Epithelial cell of proximal tubule (primary cell): ENCODE measurements at places on chromosomes 16 and 17. TPM values are rescaled to one million over a fixed set of nuclear protein-coding genes. Genes with fewer than 3 reads are reported as not detected.

NACA2 gene
- not detected in 2 replicates for total RNA-seq

OR1E2 gene
- total RNA-seq = not detected in 2 replicates

UTP18 gene
- 80.6 and 82.9 TPM in 2 replicates for total RNA-seq

NPB gene
- 0.58 and 2.6 TPM in 2 replicates for total RNA-seq

RECQL5 gene
- 20.0 and 25.7 TPM in 2 replicates for total RNA-seq

SEZ6 gene
- not detected in 2 replicates for total RNA-seq

CES1 gene
- not detected in 2 replicates for total RNA-seq

USP43 gene
- 7.8 and 10.3 TPM in 2 replicates for total RNA-seq
